SHP77 (cell line): ENCODE measurements at places on chromosomes 2 and 18.

- DNase-seq, result no peak
Observed at GRCh38 chr2:237408335-237409000, 5.5 kb downstream of the COL6A3 start.

DNA sequence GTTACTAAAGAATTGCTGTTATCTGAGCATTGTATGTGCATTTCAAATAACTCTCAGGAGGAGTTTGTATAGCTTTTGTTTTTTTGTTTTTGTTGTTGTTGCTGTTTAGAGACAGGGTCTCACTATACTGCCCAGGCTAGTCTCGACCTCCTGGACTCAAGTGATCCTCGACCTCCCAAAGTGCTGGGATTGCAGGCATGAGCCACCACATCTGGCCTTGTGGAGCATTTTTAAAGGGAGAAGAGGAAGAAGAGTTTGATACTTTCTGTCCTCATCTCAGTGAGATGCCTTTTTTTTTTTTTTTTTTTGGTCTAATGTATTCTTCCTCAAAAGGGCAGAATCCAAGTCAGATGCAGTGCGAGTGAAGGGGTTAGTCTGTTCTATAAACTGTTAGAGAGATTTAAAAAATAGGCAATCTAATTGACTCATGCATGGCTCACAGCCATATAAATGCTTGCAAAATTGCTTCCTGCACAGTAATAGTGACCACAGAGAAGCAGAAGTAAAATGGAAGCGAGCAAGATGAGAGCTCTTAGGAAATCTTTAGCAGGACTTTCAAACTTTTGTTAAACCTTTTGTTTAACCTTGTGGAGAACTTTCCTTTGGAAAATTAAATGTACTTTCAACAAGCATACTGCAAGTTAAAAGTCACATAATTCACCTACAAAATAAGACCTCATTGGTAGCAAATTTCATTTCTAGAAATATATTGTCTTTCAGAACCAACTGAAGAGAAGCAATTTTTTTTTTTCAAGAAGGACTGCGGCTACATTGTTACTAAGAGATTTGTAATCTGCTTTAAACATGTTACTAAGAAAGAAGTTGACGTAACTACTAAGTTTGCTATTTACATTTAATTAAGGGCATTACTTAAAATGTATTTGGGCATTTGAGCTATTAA is 52.3 kb upstream of the ROCK1 start:
- DNase-seq, result no peak

DNA sequence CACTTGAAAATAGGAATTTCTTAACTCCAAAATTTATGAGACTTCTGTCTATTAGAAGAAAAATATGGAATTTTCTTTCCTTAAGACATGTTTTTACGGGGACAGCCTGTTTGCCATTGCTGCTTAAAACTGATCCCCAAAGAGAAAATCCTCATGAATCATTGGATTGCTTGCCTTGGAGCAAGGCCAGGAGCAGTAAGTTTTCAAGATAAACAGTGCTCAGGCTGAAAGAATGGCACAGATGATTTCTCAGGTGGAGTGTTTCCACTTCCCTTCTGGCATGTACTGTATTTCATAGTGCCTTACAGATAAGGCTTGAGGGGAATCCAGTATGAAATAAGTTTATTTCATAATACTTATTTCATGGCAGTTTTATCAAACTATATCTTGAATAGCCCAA is 74.3 kb upstream of the MMADHC start:
- no peak for DNase-seq

GRCh38 chr18:62182220-62182619 is 4.6 kb downstream of the PIGN start:
- no peak for DNase-seq

- DNase-seq, result no peak
Observed at GRCh38 chr18:48456838-48457237, 47.7 kb upstream of the ZBTB7C start.

- DNase-seq, result no peak
Observed at GRCh38 chr18:22640281-22640842, 222.6 kb upstream of the CTAGE1 start.

GRCh38 chr2:232421189-232421785 is 14.6 kb downstream of the ALPG start:
- no peak for DNase-seq

DNA sequence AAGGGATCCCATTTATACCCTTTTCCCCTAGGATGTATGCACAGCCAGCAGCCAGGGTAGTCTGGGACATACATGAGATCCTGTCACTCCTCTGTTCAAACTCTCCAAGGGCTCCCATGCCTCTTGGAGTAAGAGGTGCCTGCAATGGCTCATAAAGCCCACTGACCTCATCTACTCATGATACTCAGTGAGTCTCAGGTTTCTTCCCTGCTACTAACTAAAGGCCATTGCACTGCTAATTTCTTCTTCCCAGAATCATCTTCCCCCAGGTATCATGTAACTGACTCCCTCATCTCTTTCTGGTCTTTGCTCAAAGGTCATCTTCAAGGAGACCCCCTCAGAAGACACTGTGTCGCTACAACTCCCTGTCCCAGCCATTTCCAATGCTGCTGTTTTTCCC is 68.2 kb downstream of the CCBE1 start:
- no peak for DNase-seq

DNA sequence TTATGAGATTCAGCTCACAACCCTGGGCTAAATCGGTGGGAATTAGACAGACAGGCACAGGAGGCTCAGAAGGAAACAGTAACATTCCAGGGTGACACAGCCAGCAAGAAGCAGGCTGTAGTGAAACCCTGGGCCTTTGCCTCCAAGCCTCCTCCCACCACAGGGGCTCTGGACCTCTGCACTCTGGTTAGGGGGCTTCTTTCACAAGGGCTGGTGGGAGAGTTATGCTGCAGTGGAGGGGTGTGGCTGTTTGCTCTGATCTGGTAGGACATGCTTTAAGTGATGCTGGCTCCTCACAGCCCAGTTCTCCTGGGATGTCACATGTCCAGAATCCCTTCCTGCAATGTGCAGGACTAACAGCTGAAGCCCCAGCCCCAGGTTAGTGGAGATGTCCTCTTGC is 109.9 kb downstream of the TGFA start:
- no peak for DNase-seq
